ENCODE measurements at places on chromosomes 1 and 21. TPM values are rescaled to one million over a fixed set of nuclear protein-coding genes. Genes with fewer than 3 reads are reported as not detected.

COG2 gene
- 14.3 TPM for total RNA-seq

GOLT1A gene
- total RNA-seq: not detected

MRPL24 gene
- 37.4 TPM for total RNA-seq

HIVEP3 gene
- 3.7 TPM for total RNA-seq

SELL gene
- not detected for total RNA-seq

PLCH2 gene
- 7.3 TPM for total RNA-seq

HSPB7 gene
- 63.1 TPM for total RNA-seq

All from transverse colon (tissue), 4 donors.